Renal cortex interstitium (tissue), 15 donors: ENCODE measurements at places on chromosomes 16 and 17.

- DNase-seq: no peak
Observed at GRCh38 chr17:5545051-5545987, 39.0 kb downstream of the NLRP1 start.

DNA sequence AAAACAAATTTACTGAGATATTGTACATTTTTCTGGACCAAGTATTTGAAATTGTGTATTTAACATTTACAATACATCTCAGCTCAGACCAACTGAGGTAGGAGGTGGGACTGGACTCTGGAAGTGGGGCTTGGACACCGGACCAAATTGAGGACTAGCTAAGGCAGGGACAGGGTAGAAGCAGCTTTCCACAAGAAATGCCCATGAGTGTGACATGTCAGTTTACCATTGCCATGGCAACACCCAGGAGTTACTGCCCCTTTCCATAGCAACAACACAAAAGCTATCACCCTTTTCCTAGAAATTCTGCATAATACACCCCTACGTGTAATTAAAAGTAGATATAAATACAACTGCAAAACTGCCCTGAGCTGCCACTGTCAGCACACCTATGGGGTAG, 191.5 kb upstream of the ASIC2 start:
- DNase-seq: no peak

GRCh38 chr16:65445313-65446260, 323.7 kb upstream of the CDH11 start:
- DNase-seq: no peak

DNA sequence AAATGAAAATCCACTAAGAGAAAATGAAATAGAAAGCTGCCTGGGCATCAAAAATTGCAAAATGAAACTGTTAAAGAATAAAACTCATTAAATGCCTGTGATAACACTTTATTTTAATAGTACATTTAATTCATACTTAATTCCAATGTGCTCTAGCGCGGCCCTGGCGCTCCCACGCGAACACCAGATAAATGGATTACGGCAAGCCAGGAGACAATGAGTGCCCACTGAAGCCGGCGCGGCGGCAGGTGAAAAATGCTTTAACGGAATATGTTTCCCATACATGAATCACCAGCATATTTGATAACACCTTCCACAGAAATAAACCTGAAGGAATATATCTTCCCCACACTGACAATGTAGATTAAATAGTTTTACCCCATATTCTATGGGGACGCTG, 245.5 kb downstream of the RBFOX3 start:
- DNase-seq: no peak

DNA sequence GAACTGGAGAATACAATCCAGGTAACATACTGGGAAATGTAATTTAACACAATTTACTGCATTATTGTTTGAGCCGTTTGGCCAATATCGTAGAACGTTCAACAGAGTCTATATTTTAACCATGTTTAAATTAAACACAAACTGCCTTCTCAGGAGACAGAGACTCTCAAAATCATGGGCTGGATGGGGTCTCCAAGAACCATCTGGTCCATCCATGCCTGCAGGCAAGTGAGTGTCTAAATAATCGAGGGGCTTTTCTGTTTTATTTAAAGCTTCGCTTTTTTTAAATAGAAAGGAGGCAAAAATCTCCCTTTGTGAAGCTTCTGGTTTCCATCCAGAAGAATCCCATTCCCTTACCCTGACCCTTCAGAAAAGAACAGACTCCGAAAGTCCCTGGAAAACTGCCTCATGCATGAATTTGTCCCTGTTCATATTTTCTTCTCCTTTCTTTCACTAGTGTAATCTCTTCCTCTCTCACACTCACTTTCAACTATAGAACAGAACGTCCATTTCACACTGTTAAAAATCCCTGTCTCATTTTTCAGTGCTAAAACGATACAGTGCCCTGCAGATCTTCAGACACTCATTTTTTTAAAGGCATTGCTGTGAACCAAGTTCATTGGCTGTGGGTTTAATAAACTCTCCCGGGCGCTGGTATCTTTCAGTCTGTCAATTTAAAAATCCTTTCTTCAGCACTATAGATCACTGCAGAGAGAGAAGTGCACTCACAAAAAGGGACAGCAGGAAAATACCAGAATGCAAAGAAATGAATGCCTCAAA, 111.4 kb upstream of the TOM1L1 start:
- DNase-seq: no peak

GRCh38 chr16:88358023-88358420, 24.7 kb upstream of the ZNF469 start:
- DNase-seq: no peak

- DNase-seq: no peak
Observed at GRCh38 chr17:64635647-64636305, 26.3 kb downstream of the SMURF2 start.
